ENCODE measurements at places on chromosomes 16 and 17. TPM values are rescaled to one million over a fixed set of nuclear protein-coding genes. Genes with fewer than 3 reads are reported as not detected.

Gene HBA1
- polyA plus RNA-seq: 27.1 TPM

Gene RHBDL1
- 7.4 TPM for polyA plus RNA-seq

Gene RNF43
- 0.86 TPM for polyA plus RNA-seq

Gene TAT
- polyA plus RNA-seq: not detected

Gene SYCE1L
- 1.2 TPM for polyA plus RNA-seq

Gene TBC1D3E
- not detected for polyA plus RNA-seq
